ENCODE measurements at places on chromosomes 7 and 10.
A peak's percentile ranks its signal among the peaks of the same experiment; 100 is the strongest.

- no peak for DNase-seq
These were observed 253.5 kb downstream of the BAMBI start for GRCh38 chr10:28930514-28931495.

DNA sequence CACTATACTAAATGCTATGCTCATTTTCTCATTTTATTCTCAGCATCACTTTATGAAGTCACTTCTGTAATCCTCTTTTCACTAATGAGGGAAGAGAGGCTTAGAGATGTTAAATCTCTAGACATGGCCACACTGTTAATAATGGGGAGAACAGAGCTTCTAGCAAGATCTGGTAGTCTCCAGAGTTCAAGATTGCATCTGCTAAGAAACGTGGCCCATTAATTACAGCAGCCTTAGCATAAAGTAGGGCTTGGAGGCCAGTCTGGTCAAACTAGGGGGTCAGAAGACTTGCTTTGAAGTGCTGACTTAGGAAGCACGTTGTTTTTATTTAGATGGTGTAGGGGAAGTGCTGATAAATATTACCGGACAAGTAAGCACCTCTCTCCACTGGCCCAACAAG is 29.3 kb downstream of the ARL4A start:
- no peak for DNase-seq

GRCh38 chr10:27482984-27483956 is 20.8 kb upstream of the RAB18 start:
- no peak for DNase-seq

DNA sequence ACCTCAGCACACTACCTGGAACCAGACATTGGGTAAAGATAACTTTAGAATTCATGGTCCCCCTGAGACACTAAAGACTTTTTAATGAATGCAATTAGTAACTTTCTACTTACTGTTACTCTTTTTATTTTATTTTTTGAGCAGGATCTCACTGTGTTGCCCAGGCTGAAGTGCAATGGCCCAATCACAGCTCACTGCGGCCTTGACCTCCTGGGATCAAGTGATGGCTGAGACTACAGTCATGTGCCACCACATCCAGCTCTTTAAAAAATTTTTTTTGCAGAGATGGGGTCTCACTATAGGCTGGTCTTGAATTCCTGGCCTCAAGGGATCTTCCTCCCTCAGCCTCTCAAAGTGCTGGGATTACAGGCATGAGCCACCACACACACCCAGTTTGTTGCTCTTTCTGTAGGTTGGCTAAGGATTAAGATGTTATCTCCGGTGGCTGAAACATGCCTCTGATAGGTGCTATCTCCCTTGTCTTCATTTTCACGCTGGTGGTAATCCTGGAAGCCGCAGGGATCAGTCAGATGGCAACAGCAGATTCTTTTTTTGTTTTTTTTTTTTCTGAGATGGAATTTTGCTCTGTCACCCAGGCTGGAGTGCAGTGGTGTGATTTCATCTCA is 128.3 kb downstream of the TCF7L2 start:
- no peak for DNase-seq

DNA sequence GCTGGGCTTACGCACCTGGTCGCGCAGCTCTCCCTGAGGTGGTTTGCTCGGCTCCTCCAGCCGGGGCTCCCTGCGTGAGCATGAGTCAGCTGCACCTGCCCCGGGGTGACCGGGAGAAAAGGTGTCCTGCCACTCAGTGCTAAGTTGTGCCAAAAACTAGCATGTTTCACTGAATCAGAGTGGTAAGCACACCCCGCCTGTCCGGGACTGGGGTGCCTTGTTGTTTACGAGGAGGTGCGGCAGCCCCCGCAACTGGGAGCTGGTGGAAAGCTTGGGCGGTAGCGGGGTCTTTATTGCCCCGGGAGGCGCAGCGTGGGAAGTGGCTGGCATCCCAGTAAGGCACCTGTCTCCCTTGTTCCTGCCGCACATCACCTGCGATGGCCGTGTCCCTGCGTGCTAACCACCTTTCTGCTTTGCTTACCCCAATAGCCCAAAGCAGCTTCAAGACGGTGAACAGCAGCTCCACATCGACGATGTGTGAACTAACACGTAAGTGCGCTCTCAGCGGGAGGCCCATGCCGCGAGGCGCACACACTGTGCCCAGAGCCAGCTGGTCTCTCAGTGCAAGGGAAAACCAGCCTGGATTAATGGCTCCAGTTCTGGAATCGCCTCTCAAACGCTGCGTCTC is 506.6 kb upstream of the FOXK1 start:
- DNase-seq = no peak

DNA sequence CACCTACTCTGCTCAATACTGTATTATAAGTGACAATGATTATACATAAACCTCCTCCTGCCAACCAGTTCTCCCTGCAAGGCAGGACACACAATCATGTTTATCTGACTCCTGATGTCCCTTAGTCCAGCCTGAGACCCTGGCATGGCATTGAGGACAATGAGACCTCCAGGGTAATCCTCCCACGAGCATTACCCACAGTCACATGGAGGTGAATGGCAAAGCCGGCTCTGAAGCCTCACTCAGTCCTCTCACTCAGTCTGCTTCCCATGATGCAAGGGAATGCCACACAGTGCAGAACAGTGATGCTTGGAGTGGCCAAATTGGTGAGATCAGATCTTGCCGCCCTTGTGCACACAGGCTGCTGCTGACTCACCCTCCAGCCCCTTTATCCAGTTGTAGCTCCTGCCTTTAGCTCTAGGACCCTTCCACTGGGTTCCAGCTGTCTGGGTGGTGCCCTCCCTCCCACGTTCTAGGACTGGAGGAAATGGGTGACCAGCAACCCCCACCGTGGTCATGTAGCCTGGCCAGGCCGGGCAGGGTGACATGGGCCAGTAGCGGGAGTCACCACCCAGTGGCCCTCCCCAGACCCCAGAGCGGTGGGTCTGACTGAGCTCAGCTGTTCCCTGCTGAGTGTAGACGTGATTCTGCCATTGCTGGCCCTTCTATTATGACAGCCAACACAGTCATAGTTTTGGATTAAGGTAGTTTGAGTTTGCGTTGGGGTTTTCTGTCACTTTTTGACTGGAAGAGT is 5.5 kb upstream of the ADCY1 start:
- DNase-seq = no peak

DNA sequence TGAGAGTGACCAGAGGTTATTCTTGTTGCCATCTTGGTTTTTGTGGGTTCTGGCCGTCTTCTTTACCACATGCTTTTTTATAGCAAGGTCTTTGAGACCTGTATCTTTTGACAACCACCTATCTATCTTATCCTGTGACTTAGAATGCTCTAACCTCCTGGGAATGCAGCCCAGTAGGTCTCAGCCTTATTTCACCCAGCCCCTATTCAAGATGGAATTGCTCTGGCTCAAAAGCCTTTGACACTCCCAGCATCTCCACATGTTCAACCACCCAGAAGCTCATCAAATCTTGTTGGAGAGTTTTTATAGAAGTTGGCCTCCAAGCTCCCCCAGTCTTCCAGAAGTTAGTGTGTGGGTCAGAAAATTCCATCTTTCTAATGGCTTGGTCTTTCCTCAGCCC is 464.3 kb upstream of the NRP1 start:
- DNase-seq = no peak

GRCh38 chr7:106367018-106367420 is 82.2 kb upstream of the NAMPT start:
- DNase-seq = no peak

- DNase-seq = peak; percentile 17
These were observed 535 bp downstream of the BTRC start for GRCh38 chr10:101354328-101355071.

DNA sequence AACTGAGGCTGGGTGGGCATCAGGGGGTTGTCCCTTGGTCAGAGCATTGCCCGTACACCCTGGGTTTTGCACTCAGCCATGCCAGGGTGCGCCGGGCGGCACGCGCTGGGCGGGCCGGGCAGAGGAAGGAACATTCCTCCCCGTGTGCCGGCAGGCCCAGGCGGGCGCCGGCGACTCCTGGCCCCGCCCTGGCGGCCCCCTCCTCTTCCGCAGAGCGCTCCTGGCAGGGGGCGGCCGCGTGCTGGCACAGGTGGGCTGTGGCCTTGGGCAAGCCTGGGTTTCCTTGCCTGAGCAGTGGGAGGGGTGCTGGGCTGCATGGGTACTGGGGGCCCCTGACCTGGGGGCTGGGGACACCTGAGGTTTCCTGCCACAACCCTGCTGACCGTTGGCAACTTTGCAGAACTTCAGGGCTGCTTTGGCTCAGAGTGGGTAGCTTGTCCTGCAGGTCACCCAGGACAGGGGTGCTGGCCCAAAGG is 3.9 kb downstream of the LFNG start:
- DNase-seq = no peak

DNA sequence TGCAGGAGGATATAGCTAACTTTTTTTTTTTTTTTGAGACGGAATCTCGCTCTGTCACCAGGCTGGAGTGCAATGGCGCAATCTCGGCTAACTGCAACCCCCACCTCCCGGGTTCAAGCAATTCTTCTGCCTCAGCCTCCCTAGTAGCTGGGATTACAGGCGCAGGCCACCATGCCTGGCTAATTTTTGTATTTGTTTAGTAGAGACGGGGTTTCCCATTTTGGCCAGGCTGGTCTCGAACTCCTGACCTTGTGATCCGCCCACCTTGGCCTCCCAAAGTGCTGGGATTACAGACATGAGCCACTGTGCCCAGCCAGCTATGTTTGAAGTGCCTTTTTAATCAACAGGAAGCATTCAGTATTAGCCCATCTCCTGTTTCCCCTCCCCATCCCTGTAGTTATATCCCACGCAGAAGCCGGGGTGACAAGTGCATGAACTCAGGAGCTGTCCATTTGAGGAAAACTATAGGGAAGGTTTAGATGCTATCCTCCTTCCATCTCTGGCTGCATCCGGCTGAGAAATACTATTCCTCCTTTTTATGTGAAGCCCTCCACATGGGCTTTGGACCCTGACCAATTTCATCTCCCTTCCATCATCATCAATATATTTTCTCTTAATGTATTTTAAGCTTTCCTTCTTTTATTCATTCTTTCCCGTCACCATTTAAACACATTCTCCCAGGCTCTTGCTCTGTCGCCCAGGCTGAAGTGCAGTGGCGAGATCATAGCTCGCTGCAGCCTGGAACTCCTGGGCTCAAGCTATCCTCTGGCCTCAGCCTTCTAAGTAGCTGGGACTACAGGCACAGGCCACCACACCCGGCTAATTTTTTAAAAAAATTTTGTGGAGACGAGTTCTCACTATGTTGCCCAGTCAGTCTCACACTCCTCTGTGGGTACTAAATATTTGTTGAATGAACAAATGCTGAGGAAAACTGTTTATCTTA is 1.3 kb upstream of the POT1 start:
- no peak for DNase-seq

DNA sequence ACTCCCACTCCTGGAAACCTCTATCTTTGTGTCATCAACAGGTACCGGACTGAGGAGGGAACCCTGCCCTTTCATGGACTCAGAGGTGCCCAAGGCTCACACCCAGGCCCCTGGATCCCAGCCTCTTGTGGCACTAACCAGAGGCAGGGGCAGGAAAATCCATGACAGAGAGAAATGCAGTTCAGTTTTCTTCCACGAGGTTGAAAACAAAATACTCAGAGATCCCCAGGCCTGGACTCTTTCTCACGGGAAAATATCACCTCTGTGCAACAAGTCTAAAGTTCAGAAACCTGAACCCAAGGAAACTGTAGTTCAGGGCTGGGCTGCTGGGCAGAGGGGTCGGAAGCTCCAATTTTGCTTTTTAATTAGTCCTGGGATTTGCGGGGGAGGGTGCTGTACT is 21.4 kb upstream of the OPN4 start:
- no peak for DNase-seq

DNA sequence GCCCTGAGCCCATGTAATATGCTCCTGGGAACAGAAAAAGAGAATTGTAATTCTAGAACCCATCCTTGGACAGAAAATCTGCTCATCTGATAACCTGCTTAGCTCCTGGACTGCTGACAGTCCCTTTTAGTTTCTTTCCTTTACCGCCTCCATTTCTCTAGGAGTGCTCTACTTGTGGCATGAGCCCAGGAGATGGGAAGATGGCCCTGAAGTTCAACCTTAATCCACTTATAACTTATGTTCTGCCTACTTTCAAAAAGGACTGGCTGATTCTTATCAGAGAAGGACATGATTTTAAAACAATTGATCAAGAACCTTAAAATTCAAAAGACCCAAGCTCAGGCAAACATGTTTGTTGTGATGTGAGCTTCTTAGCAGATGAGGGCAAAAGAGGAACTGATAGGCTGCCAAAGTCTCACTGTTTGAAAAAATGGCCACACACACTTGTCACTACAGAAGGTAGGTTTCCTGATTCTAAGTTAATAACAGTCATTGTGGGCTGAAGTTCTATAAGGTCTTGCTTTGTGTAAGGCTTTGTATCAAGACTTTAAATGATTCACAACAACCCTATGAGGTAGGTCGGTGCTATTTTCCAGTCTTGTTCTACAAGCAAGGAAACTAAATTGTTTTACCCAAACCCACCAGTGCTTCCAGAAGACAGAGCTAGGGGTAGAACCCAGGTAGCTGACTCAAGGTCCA is 94.3 kb upstream of the AFAP1L2 start:
- no peak for DNase-seq

- no peak for DNase-seq
These were observed 1.3 kb upstream of the MINPP1 start for GRCh38 chr10:87503401-87503800.

DNA sequence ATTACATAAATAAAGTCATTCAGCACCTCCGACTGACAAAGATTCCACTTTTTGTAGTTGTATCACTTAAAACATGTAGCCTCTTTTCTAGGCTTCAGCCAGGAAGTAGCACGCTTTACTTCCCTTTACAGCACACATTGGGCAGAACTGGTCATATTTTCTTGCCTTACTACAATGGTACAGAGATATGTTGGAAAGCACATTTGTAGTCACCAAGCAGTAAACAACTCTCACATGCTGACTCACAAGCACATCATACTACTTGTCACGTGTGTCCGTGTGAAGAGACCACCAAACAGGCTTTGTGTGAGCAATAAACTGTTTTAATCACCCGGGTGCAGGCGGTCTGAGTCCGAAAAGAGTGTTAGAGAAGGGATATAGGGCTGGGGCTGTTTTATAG is 1071.8 kb downstream of the DNAJB9 start:
- no peak for DNase-seq

DNA sequence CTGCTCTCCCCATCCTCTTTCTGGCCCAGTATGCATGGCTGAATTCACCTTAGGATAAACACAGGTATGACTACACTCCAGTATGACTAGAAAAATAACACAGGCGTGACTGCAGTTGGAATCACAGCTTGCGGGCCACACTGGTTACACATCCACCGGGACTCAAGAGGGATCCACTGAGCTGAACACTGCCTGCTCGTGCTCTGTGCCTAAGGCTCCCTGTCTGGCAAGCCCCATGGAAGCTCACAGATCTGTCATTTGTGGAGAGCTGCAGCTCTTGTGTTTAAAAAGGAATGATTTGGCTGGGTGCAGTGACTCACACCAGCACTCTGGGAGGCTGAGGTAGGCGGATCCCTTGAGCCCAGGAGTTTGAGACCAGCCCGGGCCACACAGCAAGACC is 26.8 kb downstream of the VOPP1 start:
- no peak for DNase-seq

- DNase-seq = no peak
These were observed 17.2 kb downstream of the AP5Z1 start for GRCh38 chr7:4792537-4793126.

All from activated gamma-delta T cell treated with anti-CD3 and anti-CD28 coated beads, Interleukin-2, amount 50 U/mL, for 16 hours (primary cell).